ENCODE measurements at places on chromosomes 7 and 10.
A peak's percentile ranks its signal among the peaks of the same experiment; 100 is the strongest.

DNA sequence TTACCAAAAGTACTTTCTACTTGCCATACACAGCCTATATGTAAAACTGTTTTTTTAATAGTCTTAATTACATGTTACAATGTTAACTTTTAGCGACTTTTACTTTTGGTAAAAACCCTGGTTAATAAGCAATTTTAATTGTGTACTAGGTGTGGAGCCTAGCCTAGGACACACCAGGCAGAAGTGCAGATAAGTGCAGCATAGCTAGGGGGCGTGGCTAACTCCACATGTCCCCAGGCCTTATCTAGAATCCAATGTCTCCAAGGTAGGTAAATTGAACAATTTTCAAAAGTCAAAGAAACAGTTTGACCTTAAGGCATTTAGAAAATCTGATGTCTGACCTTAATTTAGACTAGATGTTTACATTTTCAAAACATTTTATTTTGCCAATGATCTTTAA lies 858.7 kb downstream of the CCSER2 start:
- DNase-seq, result no peak

DNA sequence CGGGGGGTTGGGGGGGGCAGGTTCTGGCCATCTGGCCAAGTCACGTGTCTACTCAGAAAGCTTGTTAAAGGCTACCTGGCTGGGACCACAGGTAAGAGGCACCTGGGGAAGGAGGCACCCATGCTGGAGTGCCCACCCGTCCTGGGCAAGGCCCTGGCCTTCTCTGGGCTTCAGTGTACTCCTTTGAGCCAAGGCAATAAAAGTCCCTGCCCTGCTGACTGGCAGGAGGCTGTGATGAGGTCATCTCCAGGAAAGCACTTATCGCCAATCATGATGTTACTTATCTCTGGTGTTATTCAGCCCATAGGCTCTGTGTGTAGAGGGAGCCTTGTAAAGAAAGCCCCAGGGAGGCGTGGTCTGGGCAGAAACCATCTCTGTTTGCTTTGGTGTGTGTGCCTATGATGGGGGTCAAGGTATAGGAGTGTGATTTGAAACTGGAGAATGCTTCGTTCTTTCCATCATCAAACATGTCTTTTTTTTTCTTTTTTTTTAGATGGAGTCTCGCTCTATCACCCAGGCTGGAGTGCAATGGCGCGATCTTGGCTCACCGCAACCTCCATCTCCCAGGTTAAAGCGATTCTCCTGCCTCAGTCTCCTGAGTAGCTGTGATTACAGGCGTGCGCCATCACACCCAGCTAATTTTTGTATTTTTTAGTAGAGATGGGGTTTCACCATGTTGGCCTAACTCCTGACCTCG lies 2.5 kb upstream of the CLDN4 start:
- peak; percentile 87 for DNase-seq

DNA sequence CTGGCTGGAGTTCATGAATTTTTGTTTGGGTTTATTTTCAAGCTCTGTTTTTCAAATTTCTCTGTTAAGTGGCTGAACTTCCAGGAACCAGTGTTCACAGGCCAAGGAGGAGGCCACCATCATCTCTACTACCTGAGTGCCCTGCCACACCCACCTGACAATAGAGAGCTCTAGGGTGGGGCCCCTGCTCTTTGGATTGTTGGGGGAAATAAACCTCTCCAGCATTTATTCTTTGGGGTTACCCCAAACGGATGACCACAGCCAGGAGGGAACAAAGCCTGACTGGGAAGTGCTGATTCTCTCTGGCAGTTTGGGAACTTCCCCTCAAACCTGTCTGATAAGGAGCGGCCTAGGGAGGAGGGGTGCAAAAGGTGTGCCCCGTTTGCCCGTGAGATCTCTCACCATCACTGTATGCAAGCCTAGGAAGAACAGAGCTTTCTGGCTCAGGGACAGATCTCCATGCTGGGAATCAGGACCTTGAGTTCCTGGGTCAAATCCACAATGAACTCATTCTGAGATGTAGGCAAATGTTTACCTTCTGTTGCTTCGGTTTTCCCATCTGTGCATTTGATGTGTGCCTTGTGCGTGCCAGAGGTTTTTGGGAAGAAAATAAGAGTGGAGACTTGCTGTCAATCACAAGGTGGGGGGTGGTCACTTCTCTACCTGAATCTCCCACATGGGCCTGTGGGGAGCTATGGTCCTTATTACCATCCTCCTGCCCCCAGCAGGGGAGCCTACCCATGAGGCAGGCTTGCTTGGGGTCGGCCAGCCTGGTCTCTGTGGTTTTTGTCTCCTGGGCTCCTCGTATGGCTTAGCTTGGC lies 27.7 kb upstream of the PDCD4 start:
- peak; percentile 29 for DNase-seq

GRCh38 chr7:8434290-8435002 lies 1.0 kb downstream of the NXPH1 start:
- no peak for DNase-seq

DNA sequence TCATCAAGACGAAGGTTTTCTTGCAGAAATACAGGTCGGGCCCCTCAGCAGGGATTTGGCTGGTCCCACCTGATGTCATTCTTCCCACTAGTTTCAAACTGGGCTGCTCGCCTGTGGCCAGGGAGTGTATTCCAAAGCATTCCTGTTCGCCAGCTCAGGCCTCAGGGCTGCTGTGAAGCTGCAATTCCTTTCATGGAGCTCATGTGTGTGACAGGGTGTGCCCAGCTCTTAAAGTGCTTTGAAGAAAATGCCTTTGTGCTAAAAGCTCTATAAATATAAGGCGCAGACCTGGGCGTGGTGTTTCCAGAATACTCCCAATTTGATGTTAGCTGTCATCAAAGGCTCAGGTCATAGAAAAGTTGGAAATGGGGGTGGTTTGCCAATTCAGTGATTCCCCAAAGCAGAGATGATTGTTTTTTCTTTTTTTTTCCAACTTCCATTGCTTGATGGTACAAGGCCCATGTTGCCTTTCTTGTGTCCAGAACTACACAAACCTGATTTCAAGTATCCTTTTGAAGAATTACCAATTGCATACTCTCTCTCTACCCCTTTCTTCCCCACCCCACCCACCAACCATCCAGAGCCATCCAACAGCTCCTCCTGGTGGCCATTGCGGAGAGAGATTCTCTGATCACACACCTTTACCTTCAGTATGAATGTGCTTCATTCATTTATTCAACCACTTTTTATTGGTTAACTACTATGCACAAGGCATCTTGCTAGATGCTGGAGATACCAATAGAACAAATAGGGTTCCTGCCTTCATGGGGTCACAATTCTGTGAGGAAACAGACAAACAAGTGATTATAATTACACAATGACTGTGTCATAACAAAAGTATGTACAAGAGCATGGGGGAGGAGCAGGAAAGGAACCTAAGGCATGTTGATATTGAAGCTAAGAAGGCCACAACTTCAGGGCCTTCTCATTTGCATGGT lies 297.3 kb upstream of the LYZL1 start:
- no peak for DNase-seq

- DNase-seq, result no peak
Measured at GRCh38 chr10:99676895-99677294, 17.6 kb downstream of the ENTPD7 start.

DNA sequence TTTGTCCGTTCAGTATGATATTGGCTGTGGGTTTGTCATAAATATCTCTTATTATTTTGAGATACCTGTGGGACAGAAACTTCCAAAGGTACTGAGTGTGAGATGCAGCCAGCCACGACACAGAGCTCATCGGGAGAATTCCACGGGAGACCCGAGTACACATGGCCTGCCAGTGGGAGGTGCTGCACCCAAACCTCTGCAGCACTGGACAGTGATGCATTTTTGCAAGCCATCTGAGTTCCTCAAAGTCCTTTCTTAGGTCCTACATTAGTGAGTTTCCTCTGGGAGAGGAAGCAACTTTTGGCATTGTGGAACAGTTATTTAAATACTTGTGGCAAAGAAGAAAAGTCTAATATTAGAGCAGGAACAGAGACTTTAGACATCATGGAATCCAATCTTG lies 77.5 kb downstream of the ARID5B start:
- DNase-seq, result no peak

- DNase-seq, result no peak
Measured at GRCh38 chr10:116247691-116248090, 25.3 kb downstream of the GFRA1 start.
